Fibroblast of skin of right quadriceps (primary cell): ENCODE measurements at places on chromosomes 5 and 9.
A peak's percentile ranks its signal among the peaks of the same experiment; 100 is the strongest.

DNA sequence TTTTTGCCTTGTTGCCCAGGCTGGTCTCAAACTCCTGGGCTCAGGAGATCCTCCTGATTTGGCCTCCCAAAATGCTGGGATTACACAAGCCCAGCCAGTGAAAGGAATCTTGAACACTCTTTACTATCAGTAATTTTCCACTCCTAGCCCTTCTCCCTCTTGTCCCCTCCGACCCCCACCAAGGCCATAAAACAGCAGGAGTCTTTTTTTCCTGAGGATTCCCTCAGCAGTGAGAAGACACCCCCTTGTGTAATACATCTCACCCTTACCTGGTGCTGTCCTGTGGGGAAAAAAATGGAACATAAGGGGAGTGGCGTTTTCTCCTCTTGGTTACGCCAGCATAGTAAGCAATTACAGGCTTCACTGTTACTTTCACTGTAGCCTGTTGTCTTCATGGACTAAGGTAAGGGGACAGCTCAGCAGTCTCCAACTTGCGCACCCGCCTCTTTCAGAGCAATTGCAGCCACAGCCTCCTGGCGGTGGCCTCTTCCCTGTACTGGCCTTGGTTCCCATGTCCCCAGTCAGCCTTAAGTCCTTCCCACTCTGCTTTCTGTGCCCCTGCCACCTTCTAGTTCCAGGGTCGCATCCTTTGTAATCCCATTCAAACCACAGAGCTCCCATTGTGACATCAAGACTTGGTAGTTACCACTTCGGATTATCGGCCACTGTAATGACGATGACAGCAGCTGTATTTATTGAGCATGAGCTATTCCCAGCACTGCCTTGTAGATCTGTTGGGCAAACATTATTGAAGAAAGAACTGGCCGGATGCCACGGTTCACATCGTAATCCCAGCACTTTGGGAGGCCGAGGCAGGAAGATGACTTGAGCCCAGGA is 10.0 kb downstream of the NAIF1 start:
- DNase-seq = no peak

GRCh38 chr5:124206540-124206939 is 539.9 kb downstream of the ZNF608 start:
- no peak for DNase-seq

GRCh38 chr9:130444565-130445221 is at the start of gene ASS1:
ASS1 (plus strand) TSS chr9:130444961; CDS start chr9:130452229, 7,268 bp downstream.
- DNase-seq = peak; percentile 26

- DNase-seq = no peak
These were observed 22.7 kb downstream of the CAMK2A start for GRCh38 chr5:150266871-150267291.

DNA sequence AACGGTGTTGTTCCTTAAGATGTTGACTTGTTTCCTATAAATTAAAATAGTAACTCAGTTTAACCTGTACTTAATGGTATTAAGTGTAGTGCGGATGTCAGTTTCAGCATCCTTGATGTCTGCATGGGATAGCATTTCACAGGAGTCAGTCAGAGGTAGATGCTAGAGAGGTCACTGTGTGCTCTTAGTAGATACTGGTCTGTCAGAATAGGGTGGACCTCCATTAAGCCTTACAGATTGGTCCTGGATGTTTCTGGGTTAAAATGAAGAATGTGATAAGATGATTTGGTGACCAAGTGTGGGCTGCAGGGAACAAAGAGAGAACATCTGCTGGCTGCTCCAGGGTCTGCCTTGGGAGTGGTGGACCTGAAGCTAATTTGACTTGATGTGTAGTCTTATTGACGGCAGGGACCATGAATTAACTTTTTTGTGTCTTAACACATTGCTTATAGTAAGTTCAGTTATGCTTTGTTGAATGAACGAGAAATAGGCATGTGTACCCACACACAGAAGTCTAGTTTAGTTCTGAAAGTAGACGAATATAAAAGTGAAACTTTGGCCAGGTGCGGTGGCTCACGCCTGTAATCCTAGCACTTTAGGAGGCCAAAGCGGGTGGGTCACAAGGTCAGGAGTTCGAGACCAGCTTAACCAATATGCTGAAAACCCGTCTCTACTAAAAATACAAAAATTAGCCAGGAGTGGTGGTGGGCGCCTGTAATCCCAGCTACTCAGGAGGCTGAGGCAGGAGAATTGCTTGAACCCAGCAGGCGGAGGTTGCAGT is 12.5 kb downstream of the RAB24 start:
- DNase-seq = no peak

DNA sequence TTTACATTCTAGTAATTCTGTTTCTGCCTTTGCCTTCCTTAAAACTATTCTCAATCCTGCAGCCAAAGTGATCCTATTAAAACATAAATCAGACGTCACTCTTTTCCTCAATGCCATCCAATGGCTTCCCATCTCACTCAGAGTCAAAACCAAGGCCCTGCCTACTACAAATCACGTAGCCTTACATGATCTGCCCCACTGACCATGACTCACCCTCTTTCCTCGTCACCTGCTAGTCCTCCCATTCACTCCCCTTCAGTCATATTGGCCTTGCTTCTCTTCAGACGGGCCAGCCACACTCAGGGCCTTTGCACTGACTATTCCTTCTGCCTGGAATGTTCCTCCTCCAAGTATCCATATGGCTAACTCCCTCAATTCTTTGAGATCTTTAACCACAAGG is 39.0 kb upstream of the DMXL1 start:
- no peak for DNase-seq

GRCh38 chr5:158560170-158560569 is 539.5 kb downstream of the EBF1 start:
- peak; percentile 39 for DNase-seq

- DNase-seq = peak; percentile 73
These were observed 817.8 kb downstream of the MTRR start for GRCh38 chr5:8686707-8687106.

DNA sequence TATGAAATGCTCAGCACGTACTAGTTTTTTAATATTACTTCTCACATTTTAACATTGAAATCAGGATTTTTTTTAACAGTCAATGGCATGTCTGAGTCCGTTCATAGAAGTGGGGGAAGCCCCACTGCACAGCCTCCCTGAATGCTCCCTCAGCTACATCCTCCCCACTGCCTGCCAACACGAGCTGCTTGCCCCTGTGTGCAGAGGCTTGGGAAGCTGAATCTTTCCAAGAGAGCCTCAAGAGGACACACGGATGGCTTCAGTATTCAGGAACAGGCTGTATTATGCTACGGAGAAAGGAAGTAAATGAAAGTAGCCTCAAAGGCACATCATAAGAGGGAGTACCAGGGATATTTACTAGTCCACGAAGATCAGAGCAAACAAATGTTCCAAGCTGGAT is 248.7 kb downstream of the SPOCK1 start:
- no peak for DNase-seq

DNA sequence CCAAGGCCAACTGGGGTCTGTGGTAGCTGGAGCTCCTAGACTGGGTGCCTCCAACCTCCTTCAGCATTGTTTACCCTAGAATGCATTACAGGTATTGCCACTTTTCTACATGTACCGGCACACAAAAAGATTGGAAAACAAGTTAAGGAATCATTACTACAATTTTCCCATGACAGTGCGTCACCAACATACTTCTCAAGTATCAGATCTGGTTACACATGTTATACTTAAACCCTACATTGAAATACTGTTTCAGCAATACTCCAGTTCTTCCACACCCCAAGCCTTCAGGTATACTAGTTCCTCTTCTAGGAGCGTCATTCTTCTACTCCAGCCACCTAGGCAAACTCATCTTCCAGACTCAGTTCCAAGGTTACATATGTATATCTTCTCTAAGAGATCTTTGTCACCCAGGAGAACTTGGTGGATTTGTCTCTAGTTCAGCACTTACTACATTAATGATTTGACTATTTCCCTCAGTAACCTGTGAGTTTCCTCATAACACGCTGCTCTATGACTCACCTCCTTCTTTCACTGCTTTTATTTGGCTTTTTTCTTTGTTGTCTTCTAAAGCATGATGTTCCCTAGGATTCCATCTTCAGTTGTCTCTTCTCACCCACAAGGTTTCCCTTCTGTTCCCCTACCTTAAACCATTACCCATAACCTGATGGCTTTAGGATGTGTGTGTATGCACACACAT is 217.0 kb downstream of the AP3B1 start:
- no peak for DNase-seq

DNA sequence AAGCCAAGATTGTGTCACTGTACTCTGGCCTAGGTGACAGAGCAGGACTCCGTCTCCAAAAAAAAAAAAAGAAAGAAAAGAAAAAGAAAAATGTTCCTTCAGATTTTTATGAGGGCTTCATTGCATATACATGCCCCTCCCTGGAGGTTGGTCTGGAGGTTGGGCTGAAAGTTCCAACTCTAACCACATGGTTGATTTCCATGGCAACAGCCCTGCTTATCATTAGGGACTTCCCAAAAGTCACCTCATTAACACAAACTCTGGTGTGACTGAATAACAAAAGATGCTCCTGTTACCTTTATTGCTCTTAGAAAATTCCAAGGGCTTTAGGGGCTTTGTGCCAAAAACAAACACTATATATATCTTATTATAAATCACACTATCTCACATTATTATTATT is 113.8 kb downstream of the TMC1 start:
- no peak for DNase-seq
